ENCODE measurements at places on chromosomes 7 and 10. TPM values are rescaled to one million over a fixed set of nuclear protein-coding genes. Genes with fewer than 3 reads are reported as not detected.

CEP41 gene
- total RNA-seq, result 22.5 TPM

STEAP1B gene
- 0.58 TPM for total RNA-seq

TAS2R41 gene
- not detected for total RNA-seq

CALD1 gene
- 194 TPM for total RNA-seq

ZNF503 gene
- total RNA-seq, result 58.3 TPM

ZNF467 gene
- 38.0 TPM for total RNA-seq

NXPH1 gene
- total RNA-seq, result not detected

DNA sequence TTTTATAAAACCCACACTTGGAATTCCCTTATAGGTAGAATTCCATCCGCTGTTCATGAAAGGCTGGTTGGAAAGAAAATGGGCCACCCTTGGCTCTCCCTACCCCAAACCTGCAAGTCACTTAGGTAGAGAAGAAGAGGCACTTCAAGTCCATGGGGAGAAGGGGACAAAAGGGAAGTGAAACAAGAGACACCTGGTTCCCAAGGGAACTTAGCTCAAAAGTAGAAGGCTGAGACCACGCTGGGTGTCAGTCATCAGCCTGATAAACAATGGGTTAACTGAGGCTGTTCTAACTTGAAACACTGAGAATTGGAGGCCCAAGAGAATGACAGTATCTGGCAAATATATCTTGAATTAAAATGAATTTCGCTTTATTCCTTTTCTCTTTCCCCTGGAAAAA is 330.8 kb upstream of the NFE2L3 start:
- H3K27me3 ChIP-seq, result peaks cover 6% of the 10 kb centered on the region
- H3K36me3 ChIP-seq, result no peaks in the 10 kb centered on the region
- no peak for DNase-seq
- H3K4me3 ChIP-seq, result no peak overlapping the region
- H3K4me1 ChIP-seq, result no peaks in the 10 kb centered on the region

- no peak for DNase-seq
- H3K4me1 ChIP-seq, result no peaks in the 10 kb centered on the region
- H3K27ac ChIP-seq, result no peak overlapping the region
These were observed 23.3 kb downstream of the ADCY1 start for GRCh38 chr7:45597286-45597984.

Measured in mesothelial cell of epicardium (in vitro differentiated cells).